ENCODE measurements at places on chromosomes 2 and 18. TPM values are rescaled to one million over a fixed set of nuclear protein-coding genes. Genes with fewer than 3 reads are reported as not detected.

Gene G6PC2
- not detected for total RNA-seq

Gene DPP10
- total RNA-seq: 53.0 TPM

Gene VAMP8
- 37.3 TPM for total RNA-seq

Gene DSG3
- total RNA-seq: not detected

Gene DYSF
- total RNA-seq: 3.4 TPM

Gene TSHZ1
- total RNA-seq: 6.3 TPM

Gene STARD6
- total RNA-seq: 0.57 TPM

Gene ARHGEF33
- total RNA-seq: 0.47 TPM

Gene SERPINB4
- not detected for total RNA-seq

Gene UPP2
- not detected for total RNA-seq

Gene HS1BP3
- 34.5 TPM for total RNA-seq

Gene DSG1
- total RNA-seq: not detected

Gene CD8B2
- total RNA-seq: not detected

Gene NOSTRIN
- total RNA-seq: 10.0 TPM

Gene PRSS56
- not detected for total RNA-seq

Gene FEV
- not detected for total RNA-seq

Gene CFC1
- not detected for total RNA-seq

Gene TMEM87B
- total RNA-seq: 17.6 TPM

Gene C18orf32
- 64.0 TPM for total RNA-seq

Gene ANKRD36C
- total RNA-seq: 19.5 TPM

Gene ANTXR1
- 310 TPM for total RNA-seq

Gene SLC11A1
- 1.2 TPM for total RNA-seq

Gene GALNT5
- total RNA-seq: 3.0 TPM

Gene MAPRE3
- total RNA-seq: 4.0 TPM

Gene STK17B
- 23.2 TPM for total RNA-seq

Gene CXCR1
- total RNA-seq: not detected

Gene GMPPA
- 36.8 TPM for total RNA-seq

Gene MAP2
- 22.7 TPM for total RNA-seq

Gene TXNDC2
- total RNA-seq: 0.17 TPM

Gene TANC1
- total RNA-seq: 14.9 TPM

Gene EFEMP1
- total RNA-seq: 872 TPM

Gene SERPINB3
- 0.23 TPM for total RNA-seq

Gene CPLX4
- total RNA-seq: not detected

Gene ADCY3
- 35.9 TPM for total RNA-seq

Gene TEKT4
- total RNA-seq: not detected

Gene CHRNG
- total RNA-seq: not detected

Gene GAL3ST2
- not detected for total RNA-seq

Gene UGT1A3
- total RNA-seq: not detected

Gene DNPEP
- 50.8 TPM for total RNA-seq

Gene UGT1A5
- total RNA-seq: not detected

Gene ABCB11
- not detected for total RNA-seq

Gene ERMN
- not detected for total RNA-seq

Gene PSMA8
- not detected for total RNA-seq

Gene RGPD4
- total RNA-seq: not detected

Gene VWC2L
- not detected for total RNA-seq

Gene STPG4
- not detected for total RNA-seq

Gene HOXD10
- total RNA-seq: not detected

Gene MRO
- total RNA-seq: not detected

Gene PRKAG3
- not detected for total RNA-seq

Gene MAP3K20
- 54.6 TPM for total RNA-seq

Gene LYPD6B
- total RNA-seq: 0.38 TPM

Gene KLHL41
- not detected for total RNA-seq

Gene TDRD15
- not detected for total RNA-seq

Gene CNTNAP5
- not detected for total RNA-seq

Gene SCLY
- total RNA-seq: 36.0 TPM

Gene TMEFF2
- total RNA-seq: 0.14 TPM
